ENCODE measurements at places on chromosomes 6 and 20.

DNA sequence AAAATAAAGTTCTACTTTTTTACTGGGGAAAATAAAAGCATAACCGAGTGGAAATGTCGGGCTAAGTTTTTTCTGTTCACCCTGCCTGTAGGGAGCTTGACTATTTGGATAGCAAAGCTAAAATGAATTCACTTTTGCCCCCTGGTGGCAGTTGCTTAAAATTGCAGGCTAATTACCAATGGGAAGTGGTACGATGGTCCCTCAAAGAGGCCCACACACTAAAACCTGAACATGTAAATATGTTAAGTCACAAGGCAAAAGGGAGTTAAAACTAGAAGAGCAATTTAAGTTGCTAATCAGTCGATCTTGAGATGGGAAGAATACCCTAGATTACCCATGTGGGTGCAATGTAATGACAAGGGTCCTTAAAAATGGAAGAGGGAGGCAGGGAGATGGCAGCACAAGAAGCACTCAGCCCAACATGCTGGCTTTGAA lies 916 bp upstream of the SUN5 start:
- no peak for DNase-seq

GRCh38 chr6:14454473-14454775 lies 336.9 kb downstream of the CD83 start:
- no peak for DNase-seq

- DNase-seq = no peak
These were observed 47.2 kb downstream of the PLAGL2 start for GRCh38 chr20:32160341-32160740.

DNA sequence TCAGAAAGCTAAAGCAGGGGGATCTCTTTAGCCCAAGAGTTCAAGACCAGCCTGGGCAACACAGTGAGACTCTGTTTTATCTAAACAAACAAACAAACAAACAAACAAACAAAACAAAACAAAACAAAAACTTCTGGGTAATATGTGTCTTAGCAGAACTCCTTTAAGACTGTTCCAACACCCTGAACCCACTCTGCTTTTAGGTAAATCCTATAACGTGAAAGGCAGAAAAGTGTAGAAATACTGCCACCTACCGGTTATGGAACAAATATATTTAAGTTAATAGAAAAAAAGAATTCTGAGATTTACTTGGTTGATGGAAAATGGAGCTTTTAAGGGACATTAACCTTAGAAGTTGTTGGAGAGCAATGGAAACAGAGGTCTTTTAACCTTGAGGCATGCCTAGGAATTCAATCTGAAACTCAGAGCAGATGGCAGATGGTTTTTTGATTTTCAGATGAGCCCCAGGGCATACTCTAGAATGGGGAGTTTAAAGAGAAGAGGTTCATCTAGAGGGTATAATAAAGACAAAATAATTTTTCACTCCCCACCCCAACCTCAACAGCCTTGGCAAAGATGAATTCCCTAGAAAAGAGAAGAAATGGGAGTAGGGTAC lies 38.5 kb downstream of the SOD2 start:
- DNase-seq = peak; percentile 80

- no peak for DNase-seq
These were observed 3.9 kb upstream of the INSM1 start for GRCh38 chr20:20363799-20364592.

DNA sequence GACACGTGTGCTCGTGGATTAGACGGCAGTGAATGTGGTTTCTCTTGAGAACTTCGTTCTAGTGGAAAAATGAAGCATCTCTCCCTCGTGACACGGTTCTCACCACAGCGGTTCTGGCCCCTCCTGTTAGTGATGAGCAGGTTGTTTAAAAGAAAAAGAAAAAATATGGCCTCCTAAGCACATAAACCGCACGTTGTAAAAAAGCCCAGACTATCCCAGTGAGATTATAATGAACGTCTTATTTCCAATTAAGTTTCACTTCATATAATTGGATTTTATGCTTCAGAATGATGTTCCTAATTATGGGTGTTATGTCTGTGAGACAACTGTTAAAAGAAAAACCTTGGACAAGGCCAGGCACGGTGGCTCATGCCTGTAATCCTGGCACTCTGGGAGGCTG lies 74.5 kb upstream of the FRMD1 start:
- no peak for DNase-seq

DNA sequence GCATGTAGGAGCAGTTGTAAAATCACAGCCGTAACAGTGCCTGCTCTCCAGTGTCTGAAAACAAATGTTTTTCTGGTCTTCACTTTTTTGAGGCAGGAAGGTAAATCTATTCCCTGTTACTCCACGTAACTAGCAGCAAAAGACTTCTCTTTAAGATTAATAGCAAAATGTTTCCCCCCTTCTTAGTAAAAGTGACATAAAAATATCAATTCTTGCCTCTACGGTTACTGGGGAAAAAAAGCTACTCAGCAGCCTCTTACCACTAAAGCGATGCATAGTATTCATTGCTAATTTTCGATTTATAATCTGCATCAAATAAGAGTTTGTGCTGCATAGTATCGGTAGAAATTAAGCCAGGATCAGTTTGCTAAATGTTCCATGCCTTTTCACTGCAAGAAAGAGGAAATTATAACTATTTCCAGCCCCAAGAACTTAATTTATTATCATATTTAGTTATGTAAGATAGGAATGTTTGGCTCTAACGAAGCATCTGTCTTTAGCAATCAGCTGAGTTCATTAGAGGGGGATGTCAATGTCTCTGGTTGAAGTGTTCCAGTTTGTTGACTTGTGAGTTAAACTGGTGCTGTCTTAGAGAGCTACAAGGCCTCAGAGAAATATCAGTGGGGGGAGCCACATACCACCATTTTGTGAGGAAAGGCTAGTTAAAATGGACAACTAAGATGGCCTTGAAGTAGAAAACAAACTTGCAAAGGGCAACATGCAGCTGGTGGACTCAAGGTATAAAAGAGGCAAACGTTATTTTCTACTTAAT lies 617 bp upstream of the TSPYL1 start:
- peak; percentile 24 for DNase-seq

DNA sequence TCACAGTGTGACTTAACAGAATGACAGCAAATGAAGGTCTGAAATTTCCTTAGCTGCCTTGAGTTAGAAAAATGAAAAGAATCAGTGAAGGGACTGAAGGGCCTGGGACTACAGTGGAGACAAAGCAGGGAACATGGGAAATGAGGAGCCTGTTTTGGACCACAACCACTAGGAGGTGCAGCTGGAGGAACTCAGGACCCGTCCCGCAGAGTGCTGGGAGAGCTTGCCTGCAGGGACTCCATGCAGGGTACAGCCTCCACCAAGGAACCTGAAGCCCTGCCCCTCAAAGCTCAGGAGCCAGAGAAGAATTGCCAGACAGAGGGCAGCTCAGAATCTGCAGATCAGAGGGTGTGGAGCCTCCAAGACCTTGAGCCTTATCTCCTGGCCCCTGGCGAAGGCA lies 50.7 kb downstream of the LRFN2 start:
- no peak for DNase-seq

- DNase-seq = no peak
These were observed 385.7 kb upstream of the MMS22L start for GRCh38 chr6:97668716-97669115.

DNA sequence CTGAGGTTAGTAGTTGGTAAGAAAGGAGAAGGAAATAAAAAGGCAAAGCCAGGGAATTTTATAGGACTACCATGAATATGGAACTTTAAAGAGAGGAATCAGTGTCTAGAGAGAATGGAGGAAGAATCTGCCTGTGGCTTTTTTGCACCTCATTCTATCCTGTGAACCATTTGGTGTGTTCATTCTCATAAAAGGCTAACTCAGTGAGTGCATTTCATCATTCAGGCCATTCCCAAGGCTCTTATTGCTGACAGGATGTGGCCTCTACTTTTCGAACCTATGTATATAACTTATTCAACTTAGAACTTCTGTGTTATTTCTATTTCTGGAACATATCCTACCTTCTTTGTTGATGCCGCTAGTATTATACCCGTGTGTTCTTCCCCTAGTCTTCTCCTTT lies 27.1 kb downstream of the HSF2 start:
- DNase-seq = no peak

DNA sequence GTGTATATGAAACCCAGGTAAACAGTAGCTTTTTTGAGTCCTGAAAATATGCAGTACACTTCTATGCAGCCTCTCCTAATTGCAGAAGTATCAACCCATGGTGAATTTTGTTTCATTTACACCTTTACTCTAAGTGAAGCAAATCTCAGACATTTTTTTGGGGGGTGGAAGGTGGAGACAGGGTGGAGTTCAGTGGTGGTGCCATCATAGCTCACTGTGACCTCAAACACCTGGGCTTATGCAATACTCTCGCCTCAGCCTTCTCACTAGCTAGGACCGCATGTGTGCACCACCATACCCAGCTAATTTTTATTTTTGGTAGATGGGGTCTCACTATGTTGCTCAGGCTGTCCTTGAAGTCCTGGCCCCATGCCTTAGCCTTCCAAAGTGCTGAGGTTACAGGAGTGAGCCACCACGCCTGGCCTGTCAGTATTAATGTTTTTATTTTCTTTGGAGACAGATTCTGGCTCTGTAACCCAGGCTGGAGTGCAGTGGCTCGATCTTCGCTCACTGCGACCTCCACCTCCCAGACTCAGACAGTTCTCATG lies 80.3 kb downstream of the JARID2 start:
- DNase-seq = no peak

GRCh38 chr6:25959890-25960536 lies 2.6 kb upstream of the TRIM38 start:
- peak; percentile 57 for DNase-seq

- DNase-seq = peak; percentile 9
These were observed 223.2 kb upstream of the GMDS start for GRCh38 chr6:2468601-2468955.

- DNase-seq = no peak
These were observed 8.3 kb downstream of the BAK1 start for GRCh38 chr6:33571637-33572316.

- DNase-seq = no peak
These were observed 96.6 kb downstream of the CDKAL1 start for GRCh38 chr6:20630617-20631548.

Data from cardiac fibroblast (primary cell).